ENCODE measurements at places on chromosomes 1 and 21.

DNA sequence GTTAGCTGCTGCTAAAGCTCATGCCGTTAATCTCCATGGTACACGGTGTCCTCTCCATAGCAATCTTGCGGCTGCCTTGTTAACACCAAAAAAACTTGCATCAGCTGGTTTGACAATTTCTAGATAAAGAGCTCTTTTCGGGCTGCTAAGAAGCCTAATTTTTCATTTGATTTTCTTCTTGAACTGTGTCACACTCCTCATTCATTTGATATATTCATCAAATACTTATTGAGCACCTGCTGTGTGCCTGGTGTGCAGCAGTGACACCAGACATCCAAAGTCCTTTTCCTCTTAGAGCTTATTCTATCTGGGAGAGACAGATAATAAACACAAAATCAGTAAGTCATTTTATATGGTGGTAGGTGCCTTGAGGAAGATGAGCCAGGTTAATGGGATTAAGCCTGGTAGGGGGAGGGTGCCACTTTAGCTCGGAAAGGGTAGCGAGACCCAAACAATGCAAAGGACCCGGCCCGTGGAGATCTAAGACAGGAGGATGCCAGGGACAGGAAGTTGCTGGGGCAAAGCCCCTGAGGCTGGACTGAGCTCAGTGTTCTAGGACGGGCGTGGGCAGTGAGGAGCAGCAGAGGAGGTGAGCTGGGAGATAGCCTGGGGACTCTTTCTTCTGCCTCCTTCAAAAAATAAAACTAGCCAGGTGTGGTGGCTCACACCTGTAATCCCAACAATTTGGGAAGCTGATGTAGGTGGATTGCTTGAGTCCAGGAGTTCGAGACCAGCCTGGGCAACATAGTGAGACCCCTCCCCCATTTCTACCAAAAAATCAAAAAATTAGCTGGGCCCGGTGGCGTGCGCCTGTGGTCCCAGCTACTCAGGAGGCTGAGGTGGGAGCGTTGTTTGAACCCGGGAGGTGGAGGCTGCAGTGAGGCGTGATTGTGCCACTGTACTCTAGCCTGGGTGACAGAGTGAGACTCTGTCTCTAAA is 50.7 kb upstream of the LGALS8 start:
- no peak for DNase-seq
- no peaks in the 10 kb centered on the region for H3K4me1 ChIP-seq
- H3K36me3 ChIP-seq: no peaks in the 10 kb centered on the region
- H3K27ac ChIP-seq: no peak overlapping the region
- no peaks in the 10 kb centered on the region for H3K27me3 ChIP-seq

DNA sequence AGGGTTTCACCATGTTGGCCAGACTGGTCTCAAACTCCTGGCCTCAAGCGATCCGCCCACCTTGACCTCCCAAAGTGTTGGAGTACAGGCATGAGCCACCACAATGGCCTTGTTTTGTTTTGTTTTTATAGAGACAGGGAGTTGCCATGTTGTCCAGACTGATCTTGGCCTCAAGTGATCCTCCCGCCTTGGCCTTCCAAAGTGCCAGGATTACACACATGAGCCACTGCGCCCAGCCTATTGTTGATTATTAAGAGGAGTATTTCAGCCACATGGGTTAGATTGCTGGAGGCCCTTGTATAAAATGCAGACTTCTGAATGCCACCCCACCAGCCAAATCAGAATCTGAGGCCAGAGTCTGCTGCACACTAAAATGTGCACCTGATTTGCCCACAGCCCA is 57.2 kb upstream of the ANGPTL1 start:
- no peak overlapping the region for H3K27ac ChIP-seq
- no peaks in the 10 kb centered on the region for H3K27me3 ChIP-seq
- no peaks in the 10 kb centered on the region for H3K4me1 ChIP-seq
- no peak overlapping the region for H3K4me3 ChIP-seq

- H3K4me1 ChIP-seq: no peaks in the 10 kb centered on the region
- DNase-seq: no peak
- H3K4me3 ChIP-seq: no peak overlapping the region
- no peak overlapping the region for H3K27ac ChIP-seq
- H3K36me3 ChIP-seq: no peaks in the 10 kb centered on the region
- H3K27me3 ChIP-seq: no peaks in the 10 kb centered on the region
Observed at GRCh38 chr1:237938553-237938952, 47.8 kb upstream of the ZP4 start.

DNA sequence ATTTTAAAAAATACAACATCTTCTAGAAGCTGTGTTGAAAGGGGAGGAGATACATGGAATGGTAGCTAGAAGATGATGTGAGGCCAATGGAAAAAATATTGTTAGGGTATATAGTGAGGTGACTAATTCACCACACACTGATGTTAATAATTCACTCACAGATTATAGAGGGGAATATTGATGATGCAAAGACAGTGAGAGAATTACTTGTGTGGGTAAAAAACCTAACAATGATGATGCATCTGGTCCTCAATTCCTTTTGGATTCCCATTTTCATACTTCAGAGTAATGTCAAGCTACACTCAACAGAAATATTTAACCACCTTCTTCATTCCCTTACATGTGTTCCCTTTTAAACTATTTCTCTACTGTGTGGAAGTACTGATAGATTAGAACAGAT is 169.5 kb upstream of the DPYD start:
- no peaks in the 10 kb centered on the region for H3K27me3 ChIP-seq
- no peak overlapping the region for H3K27ac ChIP-seq
- H3K36me3 ChIP-seq: no peaks in the 10 kb centered on the region
- H3K4me1 ChIP-seq: no peaks in the 10 kb centered on the region

DNA sequence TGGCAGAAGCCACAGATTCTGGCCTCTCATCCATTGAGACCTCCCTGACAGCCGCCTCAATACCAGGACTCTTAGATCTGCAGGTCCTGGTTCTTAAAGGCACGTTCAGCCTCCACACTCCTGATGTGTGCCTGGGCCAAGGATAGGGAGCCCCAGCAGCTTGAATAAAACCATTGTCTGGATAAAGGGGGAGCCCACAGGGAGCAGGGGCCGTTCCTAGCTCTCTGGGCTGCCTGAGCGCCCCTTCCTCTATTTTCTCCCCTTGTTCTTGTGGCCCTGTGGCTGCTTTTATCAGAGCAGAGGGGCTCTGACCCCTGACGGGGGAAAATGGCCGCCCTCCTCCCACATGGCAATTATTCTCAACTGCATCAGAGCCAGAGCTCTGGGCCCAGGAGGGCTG is 200.8 kb downstream of the HUNK start:
- H3K36me3 ChIP-seq: no peaks in the 10 kb centered on the region
- DNase-seq: no peak
- no peaks in the 10 kb centered on the region for H3K27me3 ChIP-seq
- no peaks in the 10 kb centered on the region for H3K4me1 ChIP-seq

GRCh38 chr1:8167936-8168335 is 141.8 kb upstream of the ERRFI1 start:
- H3K4me3 ChIP-seq: no peak overlapping the region
- no peak for DNase-seq
- H3K36me3 ChIP-seq: no peaks in the 10 kb centered on the region
- no peaks in the 10 kb centered on the region for H3K27me3 ChIP-seq

DNA sequence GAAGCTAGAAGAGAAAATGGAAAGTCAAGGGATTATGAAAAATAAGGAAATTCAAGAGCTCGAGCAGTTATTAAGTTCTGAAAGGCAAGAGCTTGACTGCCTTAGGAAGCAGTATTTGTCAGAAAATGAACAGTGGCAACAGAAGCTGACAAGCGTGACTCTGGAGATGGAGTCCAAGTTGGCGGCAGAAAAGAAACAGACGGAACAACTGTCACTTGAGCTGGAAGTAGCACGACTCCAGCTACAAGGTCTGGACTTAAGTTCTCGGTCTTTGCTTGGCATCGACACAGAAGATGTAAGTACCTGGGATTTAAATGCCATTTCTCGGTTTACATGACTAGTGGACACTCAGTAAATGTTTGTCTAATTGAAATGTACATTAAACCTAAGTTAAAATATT is 40.0 kb downstream of the CENPF start:
- H3K4me1 ChIP-seq: no peaks in the 10 kb centered on the region
- no peak overlapping the region for H3K4me3 ChIP-seq
- DNase-seq: no peak
- no peak overlapping the region for H3K27ac ChIP-seq

DNA sequence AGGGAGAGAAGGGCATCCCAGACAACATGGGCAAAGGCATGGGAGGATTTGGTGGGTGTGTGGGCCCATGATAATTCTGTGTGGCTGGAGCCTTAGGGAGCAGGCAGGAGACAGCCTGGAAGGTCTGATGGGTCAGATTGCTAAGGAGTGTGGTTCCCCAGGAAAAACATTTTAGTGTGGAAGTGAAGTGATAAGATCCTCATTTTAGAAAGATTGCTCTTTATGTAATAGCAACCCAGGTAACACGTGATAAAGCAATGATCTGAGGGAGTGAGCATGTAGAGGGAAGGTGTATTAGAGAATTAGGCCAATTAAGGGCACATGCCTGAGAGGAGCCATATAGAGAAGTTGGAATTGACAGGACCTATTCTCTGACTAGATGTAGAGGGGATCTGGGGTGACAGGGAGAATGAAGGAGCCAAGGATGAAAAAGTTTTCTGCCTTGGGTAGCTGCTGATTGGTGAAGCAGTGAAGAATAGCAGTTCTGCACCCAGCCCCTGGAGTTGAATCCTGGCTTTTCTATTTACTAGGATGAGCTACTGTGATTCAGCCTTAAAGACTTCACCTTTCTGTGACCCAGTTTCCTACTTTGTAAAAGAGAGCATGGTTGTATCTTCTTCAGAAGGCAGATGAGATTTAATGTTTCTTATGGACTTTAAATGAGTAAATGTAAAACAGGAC is 18.7 kb upstream of the SLAMF6 start:
- no peaks in the 10 kb centered on the region for H3K36me3 ChIP-seq
- H3K27ac ChIP-seq: peak overlapping the region; percentile 2
- no peak for DNase-seq
- H3K27me3 ChIP-seq: no peaks in the 10 kb centered on the region
- H3K4me3 ChIP-seq: no peak overlapping the region

- no peaks in the 10 kb centered on the region for H3K4me1 ChIP-seq
- no peak overlapping the region for H3K27ac ChIP-seq
- no peaks in the 10 kb centered on the region for H3K27me3 ChIP-seq
Observed at GRCh38 chr1:61000327-61000726, 82.0 kb upstream of the NFIA start.

DNA sequence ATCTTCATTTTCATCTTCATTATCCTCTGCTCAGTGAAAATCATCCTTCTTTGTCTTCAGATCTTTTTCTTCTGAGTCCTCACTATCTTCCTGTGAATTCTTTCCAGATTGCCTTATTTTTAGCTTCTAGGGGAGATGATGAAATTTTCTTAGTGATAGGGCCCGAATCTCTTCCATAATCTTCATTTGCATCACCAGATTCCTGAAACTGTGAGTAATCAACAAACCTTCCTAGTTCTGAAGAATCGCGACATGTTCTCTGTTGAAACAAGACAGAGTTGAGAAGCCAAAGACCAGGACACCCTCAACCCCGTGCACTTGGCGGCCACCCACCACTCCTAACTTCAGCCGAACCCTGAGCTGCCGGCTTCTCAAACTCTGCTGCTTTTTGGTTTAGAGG is 92.8 kb upstream of the CDC42BPA start:
- no peaks in the 10 kb centered on the region for H3K36me3 ChIP-seq
- DNase-seq: no peak
- no peak overlapping the region for H3K27ac ChIP-seq
- H3K4me1 ChIP-seq: no peaks in the 10 kb centered on the region

DNA sequence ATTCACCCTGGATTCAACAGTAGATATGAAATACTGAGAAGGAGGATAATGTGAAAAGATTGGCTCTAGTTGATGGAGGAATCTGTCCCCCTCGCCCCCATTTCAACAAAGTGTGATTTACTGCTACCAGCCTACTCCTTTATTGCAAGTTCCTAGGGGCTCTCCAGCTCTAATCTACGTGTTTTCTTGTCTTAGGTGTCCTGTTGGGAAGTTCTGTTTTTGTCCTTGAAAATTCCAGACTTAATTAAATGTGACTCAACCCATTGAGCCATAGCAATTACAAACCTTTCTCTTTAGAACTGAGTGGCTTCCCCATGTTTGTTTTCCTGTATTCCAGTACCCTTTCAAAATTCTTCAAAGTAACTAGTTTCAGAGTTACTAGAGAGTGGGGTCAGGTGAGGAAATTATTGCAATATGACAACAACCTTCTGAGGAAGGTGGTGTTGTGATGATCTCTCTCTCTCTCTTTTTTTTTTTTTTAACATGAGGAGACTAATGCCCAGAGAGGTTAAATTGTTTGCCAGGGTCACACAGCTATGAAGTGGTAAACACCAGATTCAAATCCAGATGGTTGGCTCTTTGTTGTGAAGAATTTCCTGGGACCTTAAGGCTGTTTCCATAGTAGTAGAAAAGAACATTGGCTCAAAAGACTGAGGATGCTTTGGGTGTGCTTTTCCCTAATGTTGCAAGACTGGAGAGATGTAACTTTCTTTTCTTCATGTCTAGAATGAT is 3.5 kb downstream of the RGL1 start:
- H3K4me3 ChIP-seq: no peak overlapping the region
- no peaks in the 10 kb centered on the region for H3K27me3 ChIP-seq
- no peak for DNase-seq
- no peaks in the 10 kb centered on the region for H3K36me3 ChIP-seq
- no peak overlapping the region for H3K27ac ChIP-seq
- H3K4me1 ChIP-seq: peaks cover 2% of the 10 kb centered on the region

DNA sequence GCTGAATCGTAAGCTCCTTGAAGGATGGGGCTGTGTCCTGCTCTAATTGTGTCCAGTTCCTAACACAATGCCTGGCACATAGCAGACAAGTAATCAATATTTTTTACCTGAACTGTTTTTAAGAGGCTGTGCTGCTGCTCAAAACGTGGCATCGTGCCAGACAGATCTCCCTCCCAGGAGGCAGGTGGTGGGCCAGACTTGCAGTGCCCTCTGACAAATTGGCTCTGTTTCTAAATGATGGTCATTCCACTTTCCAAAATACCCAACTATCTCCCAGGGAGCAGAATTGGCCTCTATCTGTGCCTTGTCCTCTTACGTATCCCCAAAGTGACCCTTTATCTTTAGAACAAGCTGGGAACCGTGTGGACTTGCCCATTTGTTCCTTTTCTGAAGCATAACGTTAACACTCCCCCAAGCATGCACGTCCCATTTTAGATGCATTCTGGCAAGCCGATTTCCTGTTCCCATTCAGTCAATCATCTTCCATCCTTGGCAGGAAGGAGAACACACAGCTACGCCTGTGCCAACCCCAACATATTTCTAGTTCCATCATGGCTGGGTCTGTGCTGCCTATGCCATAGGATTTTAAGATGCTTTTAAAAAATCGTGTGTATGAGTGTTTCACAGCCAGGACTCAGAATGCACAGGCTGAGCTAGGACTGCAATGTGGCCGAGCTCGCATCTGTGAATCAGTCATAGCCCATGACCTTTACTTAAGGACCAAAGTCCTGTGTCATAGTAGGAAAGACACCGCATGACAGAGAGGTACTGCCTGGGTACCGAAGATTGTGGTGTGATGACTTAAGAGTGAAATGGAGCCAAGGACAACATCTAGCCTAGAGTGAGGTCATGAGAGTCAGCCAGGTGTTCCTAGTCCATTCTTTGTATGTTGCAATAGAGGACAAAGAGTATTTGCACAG is 408.6 kb downstream of the PRDM2 start:
- H3K36me3 ChIP-seq: no peaks in the 10 kb centered on the region
- no peaks in the 10 kb centered on the region for H3K4me1 ChIP-seq
- H3K4me3 ChIP-seq: no peak overlapping the region

- H3K27ac ChIP-seq: no peak overlapping the region
- no peak overlapping the region for H3K4me3 ChIP-seq
- H3K27me3 ChIP-seq: no peaks in the 10 kb centered on the region
- H3K36me3 ChIP-seq: no peaks in the 10 kb centered on the region
Observed at GRCh38 chr1:94953746-94954145, 26.8 kb upstream of the CNN3 start.

GRCh38 chr1:22253012-22253790 is 110.3 kb upstream of the WNT4 start:
- no peaks in the 10 kb centered on the region for H3K36me3 ChIP-seq
- H3K27ac ChIP-seq: no peak overlapping the region
- no peak for DNase-seq
- peaks cover 7% of the 10 kb centered on the region for H3K4me1 ChIP-seq
